ENCODE measurements at places on chromosomes 5 and 9. TPM values are rescaled to one million over a fixed set of nuclear protein-coding genes. Genes with fewer than 3 reads are reported as not detected.

GRCh38 chr5:50694027-50694590, 27.7 kb downstream of the PARP8 start:
- H3K4me3 ChIP-seq, result no peak overlapping the region
- no peaks in the 10 kb centered on the region for H3K27me3 ChIP-seq
- DNase-seq, result no peak
- peaks cover 22% of the 10 kb centered on the region for H3K4me1 ChIP-seq

DNA sequence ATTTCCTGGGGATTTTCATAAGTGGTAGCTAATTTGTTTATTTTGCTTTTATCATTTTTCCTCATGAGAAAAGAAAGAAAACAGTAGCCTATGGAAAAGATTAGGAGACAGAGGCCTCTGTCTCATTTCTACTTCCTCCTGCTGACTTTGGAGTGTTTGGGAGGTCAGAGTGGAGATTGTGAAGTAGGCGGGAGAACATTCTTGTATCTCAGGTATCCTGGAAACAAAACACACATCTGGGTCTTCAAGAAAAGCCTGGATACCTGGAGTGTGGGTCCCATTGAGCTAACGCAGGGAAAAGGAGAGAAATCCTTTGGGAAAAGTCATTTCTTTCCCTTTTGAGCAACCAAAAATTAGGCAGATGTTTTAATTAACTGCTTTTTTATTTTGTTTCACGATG, 161.5 kb upstream of the DMAC1 start:
- no peaks in the 10 kb centered on the region for H3K36me3 ChIP-seq
- no peak overlapping the region for H3K27ac ChIP-seq
- no peak for DNase-seq
- no peaks in the 10 kb centered on the region for H3K27me3 ChIP-seq
- H3K4me3 ChIP-seq, result no peak overlapping the region

GRCh38 chr9:94928691-94929368, 202.3 kb downstream of the AOPEP start:
- no peaks in the 10 kb centered on the region for H3K27me3 ChIP-seq
- H3K4me3 ChIP-seq, result no peak overlapping the region
- peak overlapping the region; percentile 15 for H3K27ac ChIP-seq
- no peak for DNase-seq

DNA sequence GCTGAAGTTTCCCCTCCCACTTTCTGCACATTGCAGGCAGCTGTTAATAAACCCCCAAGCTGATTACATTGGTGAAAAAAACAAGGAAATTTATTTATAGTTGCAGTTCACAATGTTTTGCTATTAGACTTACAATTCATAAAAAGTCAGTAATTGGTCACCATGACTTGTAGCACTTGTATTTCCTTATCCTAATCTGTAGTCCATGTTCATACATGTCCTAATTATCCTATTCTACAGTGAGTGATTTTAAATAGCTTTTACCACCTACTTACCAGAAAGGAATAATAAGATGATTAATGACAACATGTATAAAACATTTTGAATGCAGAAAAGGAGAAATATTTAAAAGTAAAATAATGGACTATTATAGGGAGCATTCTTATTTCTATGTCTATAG, 760.0 kb upstream of the RIOK2 start:
- H3K27ac ChIP-seq, result no peak overlapping the region
- H3K36me3 ChIP-seq, result no peaks in the 10 kb centered on the region
- H3K4me3 ChIP-seq, result no peak overlapping the region
- no peaks in the 10 kb centered on the region for H3K27me3 ChIP-seq
- DNase-seq, result no peak

- no peaks in the 10 kb centered on the region for H3K27me3 ChIP-seq
- no peak for DNase-seq
- H3K4me3 ChIP-seq, result no peak overlapping the region
- H3K36me3 ChIP-seq, result no peaks in the 10 kb centered on the region
Observed at GRCh38 chr9:112037281-112038016, 137.6 kb downstream of the SUSD1 start.

DNA sequence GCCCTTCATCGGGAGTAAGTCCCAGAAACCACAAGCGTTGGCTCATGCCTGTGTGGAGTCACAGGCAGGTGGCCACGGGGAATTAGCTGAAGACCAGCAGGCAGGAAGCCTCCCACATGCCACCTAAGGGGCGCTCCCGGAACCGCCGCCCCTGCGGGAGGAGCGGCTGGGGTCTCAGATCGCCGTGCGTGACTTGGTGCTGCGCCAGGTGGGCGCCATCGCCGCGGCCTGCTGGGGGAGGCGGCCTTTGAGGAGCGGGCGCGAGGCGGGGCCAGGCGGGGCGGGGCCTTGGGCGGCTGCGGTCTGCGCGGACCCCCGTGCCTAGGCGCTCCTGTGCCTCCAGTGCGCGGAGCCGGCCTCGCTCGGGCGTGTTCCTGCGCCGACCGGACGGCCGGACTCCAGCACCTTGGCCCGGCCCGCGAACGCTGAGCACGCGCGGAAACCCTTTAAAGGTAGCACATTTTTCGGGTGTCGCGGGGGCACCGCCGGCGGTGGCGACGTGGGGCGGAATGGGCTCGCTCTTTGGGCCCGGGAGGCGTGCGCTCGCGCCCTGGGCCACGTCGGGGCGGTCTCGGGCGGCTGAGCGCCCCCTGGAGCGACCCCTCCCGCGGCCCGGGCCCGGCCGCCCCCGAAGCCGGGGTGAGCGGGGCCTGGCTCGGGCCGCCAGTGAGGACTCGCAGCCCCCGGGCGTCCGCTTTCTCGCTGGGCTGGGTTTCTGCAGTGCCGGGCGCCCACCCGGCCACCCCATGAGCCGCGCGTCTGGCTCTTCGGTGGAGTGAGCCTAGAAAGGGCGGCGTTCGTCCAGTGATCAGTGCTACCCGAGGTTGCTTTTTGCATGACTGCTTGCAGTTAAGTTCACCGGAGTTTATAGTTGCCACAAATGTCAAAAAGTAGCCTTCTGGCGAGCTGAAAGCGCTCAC, 24.5 kb downstream of the LECT2 start:
- H3K4me3 ChIP-seq, result peak overlapping the region; percentile 23
- H3K4me1 ChIP-seq, result no peaks in the 10 kb centered on the region
- H3K27ac ChIP-seq, result no peak overlapping the region

GRCh38 chr9:127954831-127955293, 17.2 kb upstream of the DPM2 start:
- H3K27me3 ChIP-seq, result no peaks in the 10 kb centered on the region
- no peaks in the 10 kb centered on the region for H3K36me3 ChIP-seq
- DNase-seq, result no peak
- no peak overlapping the region for H3K4me3 ChIP-seq
- H3K27ac ChIP-seq, result peak overlapping the region; percentile 52

GRCh38 chr5:63032343-63032742, 453.7 kb downstream of the LRRC70 start:
- no peak for DNase-seq
- no peaks in the 10 kb centered on the region for H3K4me1 ChIP-seq
- H3K27ac ChIP-seq, result no peak overlapping the region
- no peaks in the 10 kb centered on the region for H3K27me3 ChIP-seq
- H3K4me3 ChIP-seq, result no peak overlapping the region

GRCh38 chr9:4206718-4207117, 93.2 kb downstream of the GLIS3 start:
- H3K27me3 ChIP-seq, result no peaks in the 10 kb centered on the region
- no peak for DNase-seq
- H3K36me3 ChIP-seq, result no peaks in the 10 kb centered on the region
- no peak overlapping the region for H3K4me3 ChIP-seq

GRCh38 chr5:28216939-28217360, 1178.6 kb upstream of the CDH9 start:
- H3K4me3 ChIP-seq, result no peak overlapping the region
- no peak overlapping the region for H3K27ac ChIP-seq
- no peak for DNase-seq
- H3K4me1 ChIP-seq, result no peaks in the 10 kb centered on the region

- H3K4me3 ChIP-seq, result no peak overlapping the region
- H3K36me3 ChIP-seq, result no peaks in the 10 kb centered on the region
- no peaks in the 10 kb centered on the region for H3K27me3 ChIP-seq
- H3K27ac ChIP-seq, result no peak overlapping the region
- H3K4me1 ChIP-seq, result no peaks in the 10 kb centered on the region
Observed at GRCh38 chr5:68053202-68053601, 162.4 kb upstream of the PIK3R1 start.

DNA sequence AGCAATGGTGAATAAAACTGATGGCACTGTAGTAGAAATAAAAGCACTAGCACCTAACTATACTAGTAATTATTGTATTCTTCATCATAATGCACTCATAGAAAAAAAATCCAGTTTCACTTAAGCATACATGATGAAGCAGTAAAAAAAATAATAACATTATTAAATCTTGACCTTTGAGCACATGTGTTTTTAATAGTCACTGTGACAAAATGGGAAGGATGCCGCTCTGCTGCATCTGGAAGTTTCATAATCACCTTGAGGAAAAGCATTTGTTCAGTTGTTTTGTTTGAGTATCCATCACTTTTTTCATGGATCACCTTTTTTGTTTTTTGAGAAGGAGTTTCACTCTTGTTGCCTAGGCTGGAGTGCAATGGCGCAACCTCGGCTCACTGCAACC, 13.2 kb downstream of the OR2K2 start:
- no peak for DNase-seq
- no peaks in the 10 kb centered on the region for H3K36me3 ChIP-seq
- H3K27me3 ChIP-seq, result no peaks in the 10 kb centered on the region
- H3K4me1 ChIP-seq, result no peaks in the 10 kb centered on the region

EGFLAM gene
- 15.2 TPM for total RNA-seq

AFAP1L1 gene
- total RNA-seq, result 14.7 TPM

OGN gene
- total RNA-seq, result 11.5 TPM
